ENCODE measurements at places on chromosomes 13 and 19.
A peak's percentile ranks its signal among the peaks of the same experiment; 100 is the strongest.

DNA sequence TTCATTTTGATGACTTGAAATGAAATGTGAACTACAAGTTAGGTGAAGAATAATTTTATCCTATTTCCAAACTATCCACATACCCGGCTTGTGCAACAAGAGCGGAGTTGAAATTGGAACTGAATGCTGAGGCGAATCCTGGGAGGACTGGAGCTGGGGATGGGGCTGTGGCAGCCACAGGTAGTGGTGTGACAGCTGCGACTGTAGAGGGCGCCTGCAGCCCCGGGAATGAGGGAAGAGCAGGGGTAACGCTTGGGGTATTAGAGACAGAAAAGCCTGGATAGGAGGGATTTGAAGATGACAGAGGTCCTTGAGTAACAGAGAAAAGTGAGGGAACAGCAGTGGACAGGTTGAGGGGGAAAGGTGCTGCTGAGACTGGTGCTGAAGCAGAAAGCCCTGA lies 22.0 kb upstream of the STOML3 start:
- DNase-seq, result no peak

GRCh38 chr13:113835461-113836270 lies 28.2 kb downstream of the GAS6 start:
- no peak for DNase-seq

DNA sequence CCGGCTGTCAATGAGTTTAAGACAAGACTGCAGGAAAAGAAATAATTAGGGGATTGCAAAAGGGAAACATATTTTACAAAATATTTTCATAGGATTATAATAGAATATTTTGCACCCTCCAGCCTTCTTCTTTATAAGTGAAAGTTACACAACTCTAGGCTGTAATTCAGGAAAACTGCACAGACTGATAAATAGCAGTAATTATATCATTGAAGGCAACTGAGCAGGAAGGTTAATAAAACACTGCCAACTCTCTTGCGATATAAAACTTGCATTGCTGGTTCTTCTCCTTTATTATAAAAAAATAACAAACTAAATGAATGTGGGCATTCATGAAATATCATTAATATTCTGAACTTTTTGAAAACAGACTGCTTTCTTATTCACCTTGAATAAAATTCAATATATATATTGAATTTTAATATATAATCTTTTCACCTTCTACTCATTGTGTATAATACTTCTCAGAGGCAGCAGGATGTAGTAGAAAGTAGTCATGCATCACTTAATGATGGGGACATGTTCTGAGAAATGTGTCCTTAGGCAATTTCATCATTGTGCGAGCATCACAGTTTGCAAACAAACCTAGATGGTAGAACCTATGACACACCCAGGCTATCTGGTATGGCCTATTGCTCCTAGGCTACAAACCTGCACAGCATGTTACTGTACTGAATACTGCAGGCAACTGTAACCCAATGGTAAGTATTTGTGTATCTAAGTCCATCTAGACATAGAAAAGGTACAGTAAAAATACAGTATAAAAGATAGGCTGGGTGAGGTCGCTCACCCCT lies 24.9 kb upstream of the STARD13 start:
- no peak for DNase-seq

GRCh38 chr13:90701264-90701663 lies 646.2 kb upstream of the MIR17HG start:
- no peak for DNase-seq

- no peak for DNase-seq
Observed at GRCh38 chr19:7356899-7357627, 8.3 kb downstream of the ARHGEF18 start.

DNA sequence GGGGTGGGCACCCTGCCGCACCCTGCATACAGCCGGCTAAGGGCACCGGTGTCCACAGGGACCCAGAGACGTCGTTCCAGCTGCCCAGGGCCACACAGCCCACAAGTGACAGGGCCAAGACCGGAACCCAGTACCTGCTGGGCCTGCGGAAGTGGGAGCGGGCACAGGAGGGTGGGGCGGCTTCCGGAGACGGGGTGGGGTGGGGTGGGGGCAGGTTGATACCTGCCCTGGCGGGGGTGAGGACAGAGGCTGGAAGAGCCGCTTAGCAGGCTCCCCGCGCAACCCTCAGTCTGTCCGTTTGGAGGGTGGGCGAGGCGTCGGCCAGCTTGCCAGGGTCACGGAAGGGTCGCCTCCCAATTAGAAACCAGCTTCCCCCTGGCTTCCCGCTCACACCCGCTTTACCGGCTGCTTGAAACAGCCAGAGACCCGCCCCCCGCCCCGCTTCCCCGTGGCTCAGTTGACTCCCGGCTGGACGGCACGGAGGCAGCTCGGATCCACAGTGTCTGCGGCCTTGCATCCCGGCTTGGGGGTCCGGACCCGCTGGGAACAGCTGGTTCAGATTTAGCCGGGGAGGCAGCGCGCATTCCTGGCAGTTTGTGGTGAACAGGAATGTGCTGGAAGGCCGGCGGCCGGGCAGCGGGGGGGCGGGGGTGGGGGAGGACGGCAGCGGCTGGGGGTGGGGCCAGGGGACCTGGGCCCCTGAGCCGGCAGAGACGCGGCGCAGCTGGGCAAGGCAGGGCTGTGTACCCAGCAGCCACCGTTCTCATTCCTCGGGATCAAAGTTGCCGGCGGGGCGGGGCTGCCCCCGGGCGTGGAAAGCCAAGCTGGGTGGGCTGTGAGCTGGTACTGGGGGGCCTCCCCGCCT lies 1.9 kb downstream of the CNN2 start:
- no peak for DNase-seq

DNA sequence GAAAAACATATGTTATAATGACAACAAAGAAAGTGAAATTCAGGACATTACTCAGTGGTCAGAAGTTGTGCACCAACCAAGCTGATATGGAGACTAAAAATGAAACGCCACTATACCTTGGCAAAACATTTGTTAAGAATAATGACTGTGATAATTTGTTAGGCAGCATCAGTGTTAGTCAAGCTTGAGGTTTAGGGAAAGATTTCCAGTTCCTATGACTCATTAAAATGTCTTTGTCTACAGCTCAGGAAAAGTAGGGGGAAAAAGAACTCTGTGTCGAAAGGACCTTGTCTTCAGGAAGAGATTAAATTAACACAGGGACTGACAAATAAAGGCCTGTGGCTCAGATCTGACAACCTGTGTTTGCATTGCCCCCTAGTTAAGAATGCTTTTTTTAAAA lies 764.1 kb upstream of the SLITRK6 start:
- no peak for DNase-seq

DNA sequence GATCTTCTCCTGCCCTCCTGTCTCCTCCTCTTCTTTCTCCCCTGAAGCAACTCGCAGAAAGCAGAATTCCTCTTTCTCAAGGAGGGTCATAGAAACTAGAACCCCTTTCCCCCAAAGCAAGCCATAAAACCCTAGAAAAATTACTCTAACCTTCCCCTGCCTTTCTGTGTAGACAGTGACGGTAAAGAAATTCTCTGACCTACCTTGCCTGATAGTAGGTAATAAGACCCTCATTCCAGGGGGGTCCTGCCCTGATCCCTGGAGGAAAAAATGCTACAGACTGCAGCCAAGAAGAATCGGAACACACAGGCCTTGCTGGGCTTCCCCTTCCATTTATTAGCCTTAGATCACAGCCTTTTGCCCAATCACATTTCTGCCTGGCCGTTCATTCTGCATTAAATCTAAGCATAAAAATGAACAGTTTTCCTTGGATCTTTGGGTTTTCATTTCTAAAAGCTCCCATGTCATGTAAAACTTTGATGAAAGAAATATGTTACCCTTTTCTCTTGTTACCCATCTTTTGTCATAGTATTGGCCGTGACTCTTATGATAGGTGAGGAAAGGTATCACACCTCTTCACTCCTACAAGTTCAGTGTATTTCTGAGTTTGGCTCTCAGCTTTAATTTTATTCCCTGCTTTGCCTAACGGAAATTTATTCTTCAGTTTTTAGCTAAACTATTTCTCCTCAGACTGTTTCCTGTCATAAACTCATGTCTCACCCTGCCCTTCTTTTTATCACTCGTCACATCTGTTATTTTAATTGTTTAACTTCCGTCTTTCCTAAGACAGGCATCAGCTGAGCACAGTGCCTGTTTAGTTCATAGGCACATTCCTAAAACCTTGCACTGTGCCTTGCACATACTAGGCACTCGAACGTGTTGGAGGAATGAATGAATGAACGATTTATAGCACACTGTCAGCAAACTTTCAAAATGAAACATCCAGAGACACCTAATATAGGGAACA lies 20.4 kb upstream of the CPB2 start:
- no peak for DNase-seq

DNA sequence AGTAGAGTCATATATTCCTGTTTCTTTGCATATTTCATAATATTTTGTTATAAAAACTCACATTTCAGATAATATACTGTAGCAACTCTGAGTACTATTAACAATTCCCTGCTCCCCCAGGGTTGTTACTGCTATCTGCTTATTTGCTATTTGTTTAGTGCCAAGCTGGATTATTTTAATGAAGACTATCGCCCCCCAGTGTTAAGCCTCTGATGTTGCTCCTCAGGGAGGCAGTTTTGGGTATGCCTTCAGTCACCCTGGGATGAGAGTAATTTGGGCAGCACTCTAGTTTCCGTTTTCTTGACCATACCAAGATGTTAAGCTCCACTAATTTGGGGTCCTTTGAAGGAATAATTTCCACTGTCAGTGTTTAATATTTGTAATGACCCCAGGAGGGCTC lies 46.0 kb downstream of the MICU2 start:
- DNase-seq, result no peak

- DNase-seq, result no peak
Observed at GRCh38 chr19:496112-496665, at the start of gene MADCAM1. MADCAM1 (plus strand) TSS chr19:496486; CDS start chr19:496500, 14 bp downstream.

GRCh38 chr13:98216135-98216565 lies 39.1 kb upstream of the RNF113B start:
- DNase-seq, result no peak

DNA sequence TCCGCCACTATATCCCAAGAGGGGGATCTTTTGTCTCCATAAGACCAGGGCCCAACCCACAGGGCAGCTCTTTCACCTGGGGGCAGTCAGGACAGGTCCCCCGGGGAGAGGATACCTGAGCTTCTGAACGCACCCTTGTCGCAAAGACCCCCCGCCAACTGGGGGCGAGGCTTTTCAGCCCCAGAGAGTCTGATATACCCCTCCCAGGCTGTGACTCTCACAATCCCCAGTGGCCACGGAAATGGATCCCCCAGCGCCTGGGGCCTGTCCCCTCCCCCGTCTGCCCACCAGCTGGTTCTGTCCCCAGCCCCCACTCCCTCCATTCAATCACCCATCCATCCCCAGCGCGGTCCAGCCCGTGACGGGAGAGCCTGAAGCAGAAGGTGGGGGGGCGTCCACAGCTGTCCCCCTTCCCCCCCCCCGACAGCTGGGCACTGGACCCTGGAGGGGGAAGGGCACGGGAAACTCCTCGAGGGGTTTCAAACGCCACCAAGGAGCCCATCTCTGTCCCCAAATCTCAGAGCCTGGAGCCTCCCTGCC lies 823 bp downstream of the DOCK6 start:
- DNase-seq, result no peak

- no peak for DNase-seq
Observed at GRCh38 chr13:42548731-42549551, 25.0 kb upstream of the TNFSF11 start.

- no peak for DNase-seq
Observed at GRCh38 chr13:51542346-51543242, 41.7 kb upstream of the WDFY2 start.

GRCh38 chr13:113064000-113064533 lies 41.5 kb upstream of the F7 start:
- DNase-seq, result no peak

DNA sequence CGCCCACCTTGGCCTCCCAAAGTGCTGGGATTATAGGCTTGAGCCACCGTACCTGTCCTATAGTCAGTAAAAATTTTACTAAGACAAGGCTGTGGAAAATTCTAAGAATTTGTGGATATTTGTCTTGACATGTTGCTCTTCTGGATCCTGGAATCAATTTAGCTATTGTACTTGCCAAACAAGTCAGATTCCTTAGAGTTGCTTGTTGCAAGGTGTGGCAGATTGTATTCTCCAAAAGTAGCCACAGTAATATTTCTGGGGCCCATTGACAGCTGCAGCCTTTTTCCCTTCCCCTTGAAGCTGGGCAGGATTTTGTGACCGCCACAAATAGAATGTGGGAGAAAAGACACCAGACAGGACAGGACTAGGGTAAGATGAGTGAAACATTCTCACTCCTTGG lies 98.8 kb upstream of the TMTC4 start:
- DNase-seq, result no peak

DNA sequence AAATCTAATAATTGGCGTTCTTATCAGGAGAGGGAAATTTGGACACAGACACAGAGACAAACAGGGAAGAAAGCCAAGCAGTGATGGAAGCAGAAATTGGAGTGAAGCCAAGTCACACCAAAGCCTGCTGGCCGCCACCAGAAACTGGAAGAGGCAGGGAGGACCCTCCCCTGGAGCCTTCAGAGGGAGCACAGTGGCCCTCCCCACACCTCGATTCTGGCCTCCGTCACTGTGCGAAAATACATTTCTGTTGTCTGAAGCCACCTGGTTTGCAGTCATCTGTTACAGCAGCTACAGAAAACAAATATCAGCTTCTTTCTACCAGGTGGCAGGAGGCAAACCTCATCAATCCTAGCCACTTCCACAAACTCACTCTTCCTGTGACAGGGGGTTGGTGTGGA lies 8.3 kb upstream of the TLE6 start:
- peak; percentile 98 for DNase-seq

DNA sequence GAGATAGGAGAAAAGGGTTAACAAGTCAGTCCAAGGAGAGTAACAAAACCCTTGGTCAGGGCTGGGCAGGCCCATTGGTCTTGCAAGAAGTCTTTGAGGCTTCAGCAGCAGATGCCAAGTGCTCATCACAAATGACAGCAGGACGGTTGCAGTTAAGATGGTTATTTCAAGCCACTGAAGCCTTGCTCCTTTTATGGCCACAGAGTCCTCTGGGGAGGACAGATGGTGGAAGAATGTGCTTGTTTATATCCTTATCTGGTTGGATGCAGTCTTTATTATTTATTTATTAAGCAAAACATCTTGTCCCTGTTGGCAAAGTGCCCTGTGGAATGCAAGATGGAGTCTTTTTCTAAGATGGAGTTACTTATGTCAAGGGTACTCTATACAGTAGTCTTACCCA lies 19.2 kb upstream of the ZNF331 start:
- DNase-seq, result no peak

GRCh38 chr19:16262618-16263017 lies 62.0 kb upstream of the KLF2 start:
- no peak for DNase-seq

DNA sequence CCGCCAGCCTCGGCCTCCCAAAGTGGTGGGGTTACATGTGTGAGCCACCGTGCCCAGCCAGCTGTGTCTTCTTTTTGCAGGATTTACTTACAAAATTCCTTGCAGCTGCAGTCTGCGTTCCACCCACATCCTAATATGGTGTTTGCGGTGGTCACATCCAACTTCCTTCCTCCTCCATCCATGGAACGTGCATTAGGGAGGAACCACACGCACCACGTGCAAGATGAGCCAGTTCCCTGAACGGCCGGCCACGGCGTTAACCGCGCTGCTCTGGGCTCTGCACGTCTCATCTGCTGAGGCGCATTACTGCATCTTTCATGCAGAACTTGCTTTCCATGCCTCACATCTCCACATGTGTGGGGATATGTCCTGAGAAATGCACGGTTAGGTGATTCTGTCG lies 13.0 kb upstream of the SIGLEC11 start:
- DNase-seq, result no peak

All from NCI-H446 treated with DMSO at 0.1 percent for 48 hours (cell line).